NCI-H774 (cell line): ENCODE measurements at places on chromosomes 1 and 21.
A peak's percentile ranks its signal among the peaks of the same experiment; 100 is the strongest.

- DNase-seq = peak; percentile 16
Observed at GRCh38 chr1:165842671-165843129, 15.3 kb downstream of the UCK2 start.

DNA sequence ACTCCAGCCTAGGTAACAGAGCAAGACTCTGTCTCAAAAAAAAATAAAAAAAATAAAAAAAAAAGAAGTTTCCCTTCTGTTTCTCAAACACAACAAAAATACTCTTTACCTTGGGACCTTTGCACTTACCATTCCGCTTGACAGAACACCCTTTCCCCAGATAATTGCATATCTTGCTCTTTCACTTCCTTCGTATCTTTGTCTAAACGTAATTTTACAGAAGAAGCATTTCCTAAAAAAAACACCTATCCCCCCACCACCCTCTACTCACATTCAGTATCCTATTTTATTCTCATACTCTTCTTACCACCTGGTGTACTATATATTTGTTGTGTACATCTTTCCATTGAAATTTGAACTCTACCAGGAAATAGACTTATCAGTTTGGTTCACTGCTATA lies 32.7 kb downstream of the ASH1L start:
- DNase-seq = no peak

DNA sequence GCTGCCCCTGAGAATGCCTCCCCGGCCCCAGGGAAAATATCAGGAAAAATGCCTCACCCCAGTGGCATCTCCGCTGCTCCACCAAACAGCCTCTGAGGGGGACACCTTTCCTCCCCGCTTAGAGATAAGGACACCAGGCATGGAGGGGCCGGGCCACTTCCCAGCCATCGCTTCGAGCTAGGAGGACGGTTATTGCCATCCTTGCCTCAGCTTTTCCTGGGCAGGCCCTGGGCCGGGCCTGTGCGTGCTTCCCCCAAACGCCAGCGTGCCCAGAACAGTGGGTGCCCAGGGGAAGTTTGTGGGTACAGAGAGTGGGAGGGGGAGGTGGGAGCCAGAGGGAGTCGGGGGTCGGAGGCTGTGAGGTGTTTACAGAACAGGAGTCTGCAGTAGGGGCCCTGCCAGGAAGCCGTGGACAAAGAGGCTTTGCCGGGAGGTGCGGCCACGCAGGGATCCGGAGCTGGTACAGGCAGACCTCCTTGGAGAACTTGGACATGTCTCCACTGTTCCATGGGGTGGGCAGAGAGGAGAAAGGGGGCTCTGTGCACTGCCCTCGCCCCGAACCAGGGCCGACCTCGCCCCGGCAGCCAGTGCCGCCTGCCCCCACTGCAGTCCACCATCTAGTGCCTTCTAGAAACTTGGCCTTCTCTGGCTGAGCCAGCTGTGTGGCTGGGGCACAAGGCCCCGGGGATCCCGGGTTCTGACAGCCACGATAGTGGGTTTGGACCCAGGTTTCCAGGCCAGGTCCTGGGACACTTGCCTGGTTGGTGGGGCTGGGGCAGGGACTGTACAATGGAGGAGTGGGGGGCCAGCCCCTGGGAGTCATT lies 33.5 kb upstream of the TTC34 start:
- no peak for DNase-seq

DNA sequence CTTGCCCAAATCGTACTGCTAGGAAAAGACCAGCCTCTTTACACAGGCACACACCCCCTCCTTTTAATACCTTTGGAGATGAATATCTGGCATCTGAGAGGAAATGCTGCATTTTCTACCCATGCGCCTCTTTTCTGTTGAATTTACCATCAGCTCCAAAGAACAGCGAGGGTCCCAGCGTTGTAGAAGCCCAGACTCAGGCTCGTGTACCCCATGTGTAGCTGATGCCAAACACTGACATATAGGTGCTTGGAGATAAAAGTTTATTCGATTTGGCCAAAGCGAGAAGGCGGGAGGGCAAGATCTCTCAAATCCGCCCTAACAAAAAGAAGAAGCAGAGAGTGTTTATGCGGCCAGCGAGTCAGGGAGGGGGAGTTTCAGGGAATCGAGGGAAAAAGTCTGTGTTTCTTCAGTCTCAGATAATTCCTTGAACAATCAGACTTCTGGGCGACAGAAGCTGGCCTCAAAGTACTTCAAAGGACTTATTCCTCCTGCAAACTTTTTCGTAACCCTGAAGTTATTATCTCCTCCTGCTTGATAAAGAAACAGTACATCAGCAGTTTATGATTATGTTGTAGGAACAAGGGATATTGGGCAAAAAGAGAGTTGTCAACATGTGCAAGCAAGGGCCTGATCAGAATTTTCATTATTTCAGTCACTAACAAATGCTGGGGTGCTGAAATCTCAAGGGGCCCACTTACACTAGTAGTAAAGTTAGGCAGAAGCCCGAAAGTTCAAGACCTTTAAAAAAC lies 642 bp upstream of the CREG1 start:
- DNase-seq = no peak

DNA sequence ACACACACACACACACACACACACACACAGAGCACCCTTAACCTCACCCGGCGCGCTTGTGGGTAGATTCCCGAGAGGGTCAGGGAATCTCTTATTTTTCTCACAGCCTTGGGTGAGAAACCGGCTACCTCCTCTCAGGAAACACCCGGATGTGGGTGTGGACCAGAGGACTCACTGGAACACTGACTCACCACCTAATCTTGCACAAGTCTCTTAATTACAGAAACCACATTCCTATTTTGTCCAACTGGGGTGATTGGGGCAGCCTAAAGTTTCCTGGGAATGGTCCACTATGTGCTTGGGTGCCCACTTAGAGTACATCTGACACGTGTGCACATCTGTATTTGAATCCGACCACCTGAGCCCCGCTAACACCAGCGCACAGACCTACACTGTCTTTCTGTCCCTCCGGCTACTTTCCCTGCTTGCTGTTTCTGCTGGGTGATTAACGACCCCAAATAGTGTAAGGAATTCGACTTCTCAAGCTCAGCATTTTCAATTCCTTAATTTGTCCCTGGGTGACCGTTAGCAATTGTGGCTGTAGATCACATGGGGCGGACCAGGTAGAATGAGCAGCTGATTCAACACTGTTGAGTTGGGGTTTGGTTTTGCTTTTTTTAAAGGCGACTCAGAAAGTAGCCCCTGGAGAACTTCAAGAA lies 14.0 kb upstream of the TBX15 start:
- DNase-seq = no peak

DNA sequence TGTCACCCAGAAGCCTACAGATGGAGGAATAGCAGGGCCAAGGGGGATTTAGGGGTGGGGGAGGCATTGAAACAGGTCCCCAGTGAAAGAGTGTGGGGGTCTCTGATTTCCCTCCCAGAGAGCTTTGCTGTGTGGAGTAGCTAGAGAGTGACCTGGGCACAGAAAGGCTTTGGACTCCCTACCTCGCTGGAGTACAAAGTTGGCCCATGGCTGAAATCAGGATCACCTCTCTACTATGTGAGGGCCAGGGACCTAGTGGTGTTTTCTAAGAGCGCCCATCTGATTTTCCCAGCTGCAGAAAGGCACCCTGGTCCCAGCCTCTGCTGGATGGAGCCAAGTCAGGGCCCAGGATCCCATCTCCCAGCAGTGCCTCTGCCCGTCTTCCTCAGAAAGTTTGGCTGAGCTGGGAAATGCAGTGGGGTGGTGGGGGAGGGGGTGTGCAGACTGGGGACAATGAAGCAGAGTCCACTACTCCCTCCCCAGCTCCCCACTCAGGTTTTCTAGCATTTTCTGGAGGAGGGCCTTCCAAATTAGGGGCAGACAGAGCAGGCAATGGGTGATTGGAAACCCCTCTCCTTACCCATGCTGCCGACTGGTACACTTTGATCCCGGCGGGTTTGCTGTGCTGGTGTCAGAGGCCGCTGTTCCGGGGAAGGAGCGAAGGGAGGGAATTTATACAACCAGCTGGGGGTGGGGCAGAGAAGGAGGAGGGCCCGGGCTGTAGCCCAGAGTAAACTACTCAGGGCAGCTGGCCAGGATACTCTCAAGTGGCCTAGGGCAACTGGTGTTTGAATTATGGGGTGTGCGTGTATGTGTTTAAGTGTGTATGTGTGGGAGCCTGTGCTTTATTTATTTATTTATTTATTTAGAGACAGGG lies at the start of gene SELENBP1:
TSS of gene SELENBP1 (minus strand) at position 648 of the 877 bp plus-strand sequence. CDS start at position 584, 64 bp downstream.
- peak; percentile 88 for DNase-seq

- no peak for DNase-seq
Observed at GRCh38 chr1:212487286-212487685, 54.6 kb downstream of the NENF start.
